ENCODE measurements at places on chromosomes 4 and X.

GRCh38 chrX:71256856-71257255, 2.9 kb upstream of the ZMYM3 start:
- no peak for DNase-seq

GRCh38 chr4:70761276-70761816, 39.6 kb downstream of the RUFY3 start:
- no peak for DNase-seq

DNA sequence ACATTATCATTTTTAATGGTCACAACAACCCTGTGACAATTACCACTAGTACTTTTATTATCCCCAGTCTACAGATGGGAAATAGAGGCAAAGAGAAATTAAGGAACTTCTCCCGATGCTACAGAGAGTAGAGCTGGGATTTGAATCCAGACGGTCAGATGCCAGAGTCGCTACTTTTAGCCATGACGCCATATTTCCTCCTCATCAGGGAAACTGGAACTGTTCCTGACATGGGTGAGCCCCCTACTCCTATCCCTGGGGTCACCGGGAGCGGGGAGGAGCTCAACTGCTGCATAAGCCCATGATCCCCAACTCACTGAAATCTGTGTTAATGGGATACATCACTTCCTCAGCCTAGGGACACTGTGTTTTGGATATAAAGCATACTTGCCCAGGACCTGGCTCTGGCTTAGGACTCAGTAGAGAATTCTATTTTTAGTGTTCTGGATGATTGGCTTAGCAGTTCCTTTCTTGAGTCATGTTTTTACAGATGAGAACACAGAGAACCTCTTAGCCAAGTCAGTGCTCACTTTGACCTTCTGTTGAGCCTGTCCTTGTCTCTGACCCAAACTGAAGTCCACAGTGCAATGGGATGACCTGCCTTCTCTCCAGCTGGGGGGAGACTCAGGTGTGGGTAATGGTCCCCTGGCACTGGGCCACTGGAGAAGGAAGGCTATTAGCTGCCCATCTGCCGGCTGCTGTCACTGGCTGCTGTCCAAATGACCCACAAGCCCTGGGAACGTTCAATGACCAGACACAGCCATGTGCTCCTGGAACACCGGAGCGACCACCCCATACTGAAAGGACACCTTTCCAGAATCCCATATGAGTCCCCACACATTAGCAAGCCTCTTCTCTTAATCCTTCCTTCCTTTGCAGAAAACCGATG, 90.8 kb upstream of the SHISA3 start:
- no peak for DNase-seq

DNA sequence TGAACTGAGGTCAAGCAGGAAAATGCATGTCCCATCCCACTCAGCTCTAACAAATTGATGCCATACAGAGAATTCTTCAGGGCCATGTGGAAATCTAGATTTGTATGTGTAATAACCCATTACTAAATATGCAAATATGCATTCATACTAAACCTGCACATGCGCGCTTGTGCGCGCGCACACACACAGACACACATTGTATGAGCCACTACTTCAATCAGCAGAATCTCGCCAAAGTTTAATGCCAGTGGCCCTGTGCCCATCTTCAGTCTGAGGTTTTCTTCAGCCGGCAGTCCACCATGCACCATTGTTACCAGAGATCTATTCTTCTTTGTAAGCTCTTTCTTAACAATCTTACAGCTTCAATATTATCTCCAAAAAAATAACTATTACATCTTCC, 276.4 kb downstream of the PDGFC start:
- DNase-seq = no peak

DNA sequence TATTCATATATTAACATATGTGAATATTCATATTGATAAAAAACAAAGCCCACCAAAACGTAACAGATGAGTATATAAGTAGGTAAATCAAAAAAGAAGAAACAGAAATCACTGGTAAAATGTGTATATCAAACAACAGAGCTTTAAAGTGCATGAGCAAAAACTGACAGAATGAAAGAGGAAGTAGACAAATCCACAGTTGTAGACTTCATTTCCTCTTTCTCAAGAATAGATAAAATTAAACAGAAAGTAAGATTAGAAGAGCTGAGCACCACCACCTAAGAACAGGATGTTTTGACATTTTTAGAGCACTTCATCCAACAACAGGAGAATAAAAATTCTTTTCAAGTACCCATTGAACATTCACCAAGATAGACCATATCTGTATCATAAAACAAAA, 64.6 kb downstream of the CNKSR2 start:
- no peak for DNase-seq

DNA sequence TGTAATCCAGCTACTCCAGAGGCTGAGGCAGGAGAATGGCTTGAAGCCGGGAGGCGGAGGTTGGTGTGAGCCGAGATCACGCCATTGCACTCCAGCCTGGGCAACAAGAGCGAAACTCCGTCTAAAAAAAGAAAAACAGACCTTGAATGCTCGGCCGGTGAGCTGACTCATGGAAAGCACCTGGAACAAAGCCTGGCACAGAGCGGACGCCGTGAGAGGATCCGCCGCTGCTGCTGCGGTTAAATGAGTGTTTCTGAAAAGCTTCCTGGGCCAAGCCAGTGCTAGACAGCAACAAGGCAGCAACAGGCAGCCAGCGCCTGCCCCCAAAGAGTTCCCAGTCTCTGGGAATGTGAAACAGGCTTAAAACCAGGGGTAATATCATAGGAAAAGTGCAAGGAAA, 186.4 kb downstream of the AFAP1 start:
- DNase-seq = no peak

GRCh38 chrX:112946227-112946626, 105.6 kb upstream of the AMOT start:
- DNase-seq = no peak

DNA sequence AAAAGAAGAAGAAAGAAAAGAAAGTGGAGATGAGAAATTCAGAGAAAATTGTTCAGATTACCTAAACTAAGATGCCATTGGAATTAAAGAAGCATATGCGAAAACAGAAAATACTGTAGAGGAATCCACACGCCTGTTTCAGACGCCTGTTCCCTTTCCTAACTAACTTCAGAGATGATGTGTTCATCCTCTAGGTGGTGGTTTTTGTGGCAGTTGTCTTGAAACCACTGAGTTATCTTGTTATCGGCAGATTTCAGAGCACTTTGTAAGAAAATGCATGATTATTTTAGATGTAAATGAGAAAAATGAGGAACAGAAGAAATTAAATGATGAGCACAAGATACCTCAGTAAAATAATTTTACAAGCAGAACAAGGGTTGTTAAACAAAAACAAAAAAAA, 48.3 kb downstream of the FUNDC1 start:
- DNase-seq = no peak

DNA sequence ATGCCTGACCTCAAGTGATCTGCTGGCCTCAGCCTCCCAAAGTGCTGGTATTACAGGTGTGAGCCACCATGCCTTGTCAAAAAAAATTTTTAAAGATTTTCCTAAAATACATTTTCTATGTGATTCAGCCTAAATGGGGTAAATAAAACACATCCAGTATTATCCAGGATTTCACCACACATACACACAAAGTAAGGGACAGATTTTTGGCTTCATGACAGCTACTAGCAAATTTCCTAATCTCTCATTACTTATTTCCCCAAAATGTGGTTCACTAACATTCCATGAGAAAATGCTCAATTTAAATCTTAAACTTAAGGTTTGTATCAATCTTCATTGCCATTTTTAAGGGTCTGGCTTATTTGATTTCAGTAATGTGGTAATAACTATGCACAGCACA, 348.5 kb upstream of the INTU start:
- no peak for DNase-seq

All from NCI-H187 treated with DMSO at 0.1 percent for 48 hours (cell line).